ENCODE measurements at places on chromosomes 4 and X. TPM values are rescaled to one million over a fixed set of nuclear protein-coding genes. Genes with fewer than 3 reads are reported as not detected.

FGD1 gene
- 15.7 TPM for total RNA-seq

JADE3 gene
- total RNA-seq, result 1.6 TPM

PLAC1 gene
- total RNA-seq, result 0.93 TPM

ATP8A1 gene
- 0.85 TPM for total RNA-seq

PRR32 gene
- not detected for total RNA-seq

NAT8L gene
- 0.23 TPM for total RNA-seq

PPID gene
- 12.7 TPM for total RNA-seq

FAM9C gene
- total RNA-seq, result not detected

MGST2 gene
- 26.9 TPM for total RNA-seq

FRMD7 gene
- total RNA-seq, result not detected

TBCK gene
- total RNA-seq, result 24.3 TPM

NEUROG2 gene
- total RNA-seq, result not detected

TLR2 gene
- 0.35 TPM for total RNA-seq

GUCY1A1 gene
- 0.12 TPM for total RNA-seq

DMP1 gene
- total RNA-seq, result not detected

P2RY4 gene
- not detected for total RNA-seq

PRDM5 gene
- 12.1 TPM for total RNA-seq

SCML1 gene
- 8.2 TPM for total RNA-seq

FHDC1 gene
- 0.60 TPM for total RNA-seq

RASGEF1B gene
- total RNA-seq, result not detected

BMPR1B gene
- 1.8 TPM for total RNA-seq

TMEM154 gene
- 2.3 TPM for total RNA-seq

TMPRSS11A gene
- total RNA-seq, result not detected

CAPN6 gene
- not detected for total RNA-seq

CXCL8 gene
- total RNA-seq, result 4.0 TPM

SYTL5 gene
- 0.35 TPM for total RNA-seq

GPR82 gene
- total RNA-seq, result not detected

KDR gene
- 21.7 TPM for total RNA-seq

TRAPPC2 gene
- total RNA-seq, result 7.1 TPM

PCDH7 gene
- 64.8 TPM for total RNA-seq

PNMA5 gene
- not detected for total RNA-seq

AGTR2 gene
- total RNA-seq, result not detected

TENM3 gene
- 9.1 TPM for total RNA-seq

H2BW2 gene
- not detected for total RNA-seq

COL4A5 gene
- total RNA-seq, result 28.6 TPM

ASB12 gene
- not detected for total RNA-seq

TIMP1 gene
- 611 TPM for total RNA-seq

NEXMIF gene
- under 0.01 TPM for total RNA-seq

TLR7 gene
- not detected for total RNA-seq

RHOXF2B gene
- not detected for total RNA-seq

ATP1B4 gene
- total RNA-seq, result not detected

CPE gene
- 86.6 TPM for total RNA-seq

ANOS1 gene
- total RNA-seq, result 18.1 TPM

S100P gene
- total RNA-seq, result not detected

HTN1 gene
- not detected for total RNA-seq

HSD17B13 gene
- 0.60 TPM for total RNA-seq

TEC gene
- not detected for total RNA-seq

SSX2 gene
- not detected for total RNA-seq

ZDHHC15 gene
- not detected for total RNA-seq

QDPR gene
- 5.3 TPM for total RNA-seq

TFE3 gene
- 59.0 TPM for total RNA-seq

UGT2B17 gene
- not detected for total RNA-seq

ODAM gene
- not detected for total RNA-seq

CSN2 gene
- not detected for total RNA-seq

SLITRK2 gene
- total RNA-seq, result not detected

TSPAN7 gene
- not detected for total RNA-seq

FATE1 gene
- total RNA-seq, result not detected
